ENCODE measurements at places on chromosomes 6 and 20. TPM values are rescaled to one million over a fixed set of nuclear protein-coding genes. Genes with fewer than 3 reads are reported as not detected.

- DNase-seq: no peak
Measured at GRCh38 chr20:50891138-50891537, 40.1 kb downstream of the ADNP start.

DNA sequence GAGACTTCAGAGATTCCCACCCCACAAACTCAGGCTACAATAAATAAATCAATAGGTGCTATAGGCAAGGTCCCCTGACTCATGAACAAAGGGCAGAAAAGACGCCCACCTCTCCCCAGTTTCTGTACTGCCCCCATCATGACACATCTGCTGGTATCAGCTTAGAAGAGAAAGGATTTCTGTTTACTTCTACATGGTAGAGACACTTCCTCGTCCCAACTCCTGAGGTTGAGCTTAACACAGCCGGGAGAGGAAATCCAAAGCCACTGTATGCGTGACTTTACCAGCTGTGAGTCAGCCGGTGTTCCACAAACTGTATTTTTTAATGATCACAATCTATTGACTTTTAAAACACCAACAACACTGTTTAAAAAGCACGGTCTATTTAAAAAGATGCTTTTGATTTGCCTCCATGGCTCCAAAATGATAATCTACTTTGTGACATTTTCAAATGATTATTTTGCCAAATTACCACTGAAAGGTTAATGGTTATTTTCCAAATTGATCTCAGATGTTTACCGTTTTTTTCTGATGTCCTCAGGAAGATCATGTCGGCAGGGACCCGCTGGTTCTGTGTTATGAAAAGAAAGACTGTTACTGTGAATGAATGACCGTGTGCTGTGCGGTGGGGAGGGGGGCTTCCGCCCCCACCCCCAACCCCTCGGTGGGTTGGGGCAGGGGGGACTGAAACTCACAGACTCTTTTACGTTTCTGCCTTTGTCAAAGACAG is 72.5 kb downstream of the ATP9A start:
- no peak for DNase-seq

- DNase-seq: no peak
Measured at GRCh38 chr6:154925130-154925529, 70.0 kb upstream of the TIAM2 start.

- DNase-seq: no peak
Measured at GRCh38 chr6:170545405-170545804, 7.7 kb downstream of the PSMB1 start.

Gene PPIL6
- 1.8 TPM for total RNA-seq

Gene TFAP2C
- 11.3 TPM for total RNA-seq

Gene RAMACL
- total RNA-seq: 0.17 TPM

Measured in NCI-H460 (cell line).